ENCODE measurements at places on chromosomes 4 and X.

DNA sequence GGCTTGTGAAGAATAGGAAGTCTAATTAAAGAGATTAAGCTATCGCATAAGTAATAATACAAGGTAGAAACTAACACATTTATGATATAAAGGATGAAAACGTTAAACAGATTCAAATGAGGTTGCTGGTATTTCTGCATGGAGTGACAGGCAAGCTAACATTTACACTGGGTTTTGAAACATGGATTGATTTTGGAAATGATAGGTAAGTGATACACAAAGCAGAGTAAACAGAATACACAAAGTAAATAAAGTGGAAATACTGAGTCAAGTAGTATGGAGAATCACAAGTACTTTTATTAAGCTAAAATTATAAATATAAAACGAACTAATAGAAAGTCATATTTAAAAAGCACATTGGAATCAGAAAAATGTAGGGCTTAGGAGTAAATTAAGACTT, 665.3 kb downstream of the STPG2 start:
- DNase-seq: no peak
- no peaks in the 10 kb centered on the region for H3K4me1 ChIP-seq
- H3K27me3 ChIP-seq: no peaks in the 10 kb centered on the region
- no peak overlapping the region for H3K27ac ChIP-seq
- no peaks in the 10 kb centered on the region for H3K36me3 ChIP-seq

- H3K27me3 ChIP-seq: no peaks in the 10 kb centered on the region
- no peak overlapping the region for H3K4me3 ChIP-seq
- DNase-seq: no peak
- H3K36me3 ChIP-seq: no peaks in the 10 kb centered on the region
- H3K4me1 ChIP-seq: no peaks in the 10 kb centered on the region
- H3K27ac ChIP-seq: no peak overlapping the region
Measured at GRCh38 chr4:16739997-16740624, 158.3 kb downstream of the LDB2 start.

GRCh38 chr4:154911097-154911496, 130.0 kb downstream of the RBM46 start:
- no peak for DNase-seq
- no peaks in the 10 kb centered on the region for H3K4me1 ChIP-seq
- no peak overlapping the region for H3K4me3 ChIP-seq
- H3K27ac ChIP-seq: no peak overlapping the region
- no peaks in the 10 kb centered on the region for H3K36me3 ChIP-seq

DNA sequence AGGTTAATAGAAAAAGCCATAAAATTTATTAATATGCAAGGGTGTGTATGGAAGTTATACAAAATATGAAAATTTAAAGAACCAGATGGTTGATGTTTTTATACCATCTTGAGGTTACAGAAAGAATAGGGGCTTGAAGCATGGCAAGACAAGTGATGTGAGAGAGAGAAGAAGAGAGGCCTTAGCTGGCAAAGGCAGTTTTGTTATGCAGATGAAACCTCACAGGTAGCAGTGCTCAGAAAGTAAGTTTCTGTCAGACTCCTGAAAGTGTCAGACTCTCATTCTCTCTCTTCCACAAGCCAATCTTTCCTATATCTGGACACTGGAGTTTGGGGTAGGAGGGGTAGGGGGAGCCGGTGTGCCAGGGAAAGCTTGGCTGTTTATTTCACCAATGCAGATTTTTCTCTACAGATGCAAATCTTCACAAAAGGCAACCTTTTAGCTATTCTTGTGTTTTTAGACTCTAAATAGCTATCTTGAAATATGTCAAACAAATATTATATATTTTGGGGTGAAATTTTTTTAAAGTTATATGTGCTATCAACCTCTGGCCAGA, 124.5 kb downstream of the CFAP299 start:
- no peak for DNase-seq
- no peak overlapping the region for H3K27ac ChIP-seq
- no peaks in the 10 kb centered on the region for H3K4me1 ChIP-seq
- H3K36me3 ChIP-seq: no peaks in the 10 kb centered on the region

DNA sequence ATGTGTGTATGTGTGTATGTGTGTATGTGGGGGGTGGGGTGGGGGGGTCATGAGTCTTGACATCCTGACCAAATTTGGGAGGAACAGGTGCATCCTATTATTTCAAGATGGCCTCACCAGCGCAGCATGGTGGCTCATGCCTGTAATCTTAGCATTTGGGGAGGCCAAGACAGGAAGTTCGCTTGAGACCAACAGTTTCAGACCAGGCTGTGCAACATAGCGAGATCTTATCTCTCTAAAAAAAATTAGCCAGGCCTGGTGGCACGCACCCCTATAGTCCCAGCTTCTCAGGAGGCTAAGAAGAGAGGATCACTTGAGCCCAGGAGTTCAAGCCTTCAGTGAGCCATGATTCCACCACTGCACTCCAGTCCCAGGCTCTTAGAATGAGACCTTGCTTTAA, 47.0 kb upstream of the DHRSX start:
- H3K27me3 ChIP-seq: no peaks in the 10 kb centered on the region
- DNase-seq: no peak
- no peaks in the 10 kb centered on the region for H3K36me3 ChIP-seq
- no peak overlapping the region for H3K27ac ChIP-seq

GRCh38 chr4:80072228-80072743, 743 bp downstream of the ANTXR2 start:
- H3K27me3 ChIP-seq: no peaks in the 10 kb centered on the region
- H3K4me1 ChIP-seq: peaks cover 40% of the 10 kb centered on the region
- peak overlapping the region; percentile 94 for H3K27ac ChIP-seq
- peak overlapping the region; percentile 99 for H3K4me3 ChIP-seq

- DNase-seq: no peak
- H3K27ac ChIP-seq: no peak overlapping the region
- no peaks in the 10 kb centered on the region for H3K36me3 ChIP-seq
- H3K4me3 ChIP-seq: no peak overlapping the region
Measured at GRCh38 chr4:154349829-154350228, 141.8 kb downstream of the DCHS2 start.

GRCh38 chrX:48703642-48704481, 7.3 kb downstream of the SUV39H1 start:
- no peak overlapping the region for H3K27ac ChIP-seq
- no peaks in the 10 kb centered on the region for H3K4me1 ChIP-seq
- no peaks in the 10 kb centered on the region for H3K36me3 ChIP-seq
- H3K27me3 ChIP-seq: no peaks in the 10 kb centered on the region
- DNase-seq: no peak

DNA sequence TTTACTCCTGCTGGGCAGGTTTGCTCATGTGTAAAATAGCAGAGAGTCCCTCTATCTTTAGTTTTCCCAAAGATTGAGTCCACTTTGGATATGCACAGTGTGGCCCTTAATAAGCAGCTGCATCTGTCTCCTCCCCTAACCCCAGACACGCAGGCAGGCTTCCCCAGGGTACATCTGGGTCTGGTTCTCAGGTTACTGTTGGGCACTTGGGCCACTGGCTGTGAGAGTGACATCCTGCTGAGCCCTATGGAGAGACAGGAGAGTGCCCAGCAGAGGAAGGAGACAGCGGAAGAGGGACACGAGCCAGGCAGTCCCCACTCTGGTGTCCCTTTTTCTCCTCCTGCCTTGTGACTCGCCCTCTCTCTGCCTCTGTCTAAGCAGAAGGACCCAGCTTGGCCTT, 16.0 kb downstream of the XK start:
- no peaks in the 10 kb centered on the region for H3K36me3 ChIP-seq
- H3K27ac ChIP-seq: no peak overlapping the region
- no peak for DNase-seq
- H3K4me3 ChIP-seq: no peak overlapping the region
- no peaks in the 10 kb centered on the region for H3K4me1 ChIP-seq

DNA sequence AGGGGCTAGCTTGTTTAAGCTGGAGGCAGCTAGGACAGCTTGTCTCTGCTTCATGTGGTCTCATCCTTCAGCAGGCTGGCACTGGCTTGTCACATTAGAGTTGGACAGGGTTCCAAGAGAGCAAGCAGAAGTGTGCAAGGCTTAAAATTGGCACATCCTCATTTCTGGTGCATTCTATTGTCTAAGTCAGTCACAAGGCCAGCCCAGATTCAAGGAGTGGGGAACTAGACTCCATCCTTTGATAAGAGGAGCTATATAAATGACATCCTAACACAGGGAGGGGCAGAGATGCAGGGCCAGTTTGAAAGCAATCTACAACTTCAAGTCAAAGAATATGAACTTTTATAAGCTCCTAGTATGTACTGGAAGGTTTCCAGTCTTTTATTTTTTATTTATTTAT, 313.2 kb downstream of the PTTG2 start:
- H3K27ac ChIP-seq: no peak overlapping the region
- H3K4me1 ChIP-seq: no peaks in the 10 kb centered on the region
- DNase-seq: no peak
- no peak overlapping the region for H3K4me3 ChIP-seq
- no peaks in the 10 kb centered on the region for H3K27me3 ChIP-seq
- no peaks in the 10 kb centered on the region for H3K36me3 ChIP-seq

GRCh38 chr4:38489011-38489861, 174.8 kb upstream of the KLF3 start:
- no peak overlapping the region for H3K4me3 ChIP-seq
- peaks cover 8% of the 10 kb centered on the region for H3K4me1 ChIP-seq
- H3K27ac ChIP-seq: no peak overlapping the region
- no peaks in the 10 kb centered on the region for H3K27me3 ChIP-seq

DNA sequence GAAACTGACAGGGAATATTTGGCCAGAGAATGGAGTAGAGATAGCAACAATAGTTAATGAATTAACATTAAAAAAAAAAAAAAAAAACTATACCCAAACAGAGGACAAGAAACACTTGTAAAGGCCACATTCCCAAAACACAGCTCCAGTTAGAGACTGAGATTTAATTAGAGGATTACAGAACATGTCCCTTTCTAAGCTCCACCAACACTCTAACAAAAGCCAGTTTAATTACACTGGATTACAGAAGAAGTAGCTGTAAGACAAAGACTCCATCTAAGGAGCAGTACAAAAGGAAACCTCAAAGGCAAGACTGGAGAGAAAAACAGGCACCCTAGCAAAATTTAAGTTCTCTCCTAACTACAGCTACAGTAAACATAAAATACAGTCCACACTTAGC, 1247.7 kb upstream of the AGA start:
- H3K4me3 ChIP-seq: no peak overlapping the region
- DNase-seq: no peak
- H3K27me3 ChIP-seq: no peaks in the 10 kb centered on the region

DNA sequence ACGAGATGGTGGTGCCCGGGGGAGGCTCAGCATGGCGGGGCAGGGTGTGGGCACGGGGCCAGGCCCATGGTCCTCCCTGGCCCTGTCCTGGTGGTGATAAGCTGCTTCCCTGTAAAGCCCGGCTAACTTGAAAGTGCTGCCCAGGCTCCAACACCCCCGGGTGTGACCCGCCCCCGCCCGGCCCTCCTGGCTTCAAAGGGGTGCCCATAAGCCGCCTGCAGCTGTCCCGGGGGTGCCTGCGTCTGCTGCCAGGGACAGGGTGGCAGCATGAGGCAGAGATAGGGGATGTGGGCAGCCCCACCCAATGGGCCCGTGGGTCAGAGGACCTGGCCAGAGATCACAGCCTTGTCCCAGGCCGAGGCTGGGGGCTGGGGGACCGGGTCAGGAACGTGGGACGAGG, 18.1 kb downstream of the FGFRL1 start:
- no peaks in the 10 kb centered on the region for H3K27me3 ChIP-seq
- H3K4me1 ChIP-seq: peaks cover 14% of the 10 kb centered on the region
- no peak overlapping the region for H3K27ac ChIP-seq

DNA sequence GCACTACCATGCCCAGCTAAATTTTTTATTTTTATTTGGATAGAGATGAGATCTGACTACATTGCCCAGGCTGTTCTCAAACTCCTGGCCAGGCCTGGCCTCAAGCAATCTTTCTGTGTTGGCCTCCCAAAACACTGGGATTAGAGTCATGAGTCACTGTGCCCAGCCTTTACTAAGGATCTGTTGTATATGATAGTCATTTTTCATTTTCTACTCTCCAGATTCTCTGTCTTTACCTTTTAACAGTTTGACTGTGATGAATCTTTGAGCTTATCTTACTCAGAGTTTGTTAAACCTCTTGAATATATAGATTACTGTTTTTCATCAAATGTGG, 161.8 kb downstream of the FNIP2 start:
- DNase-seq: no peak
- no peaks in the 10 kb centered on the region for H3K4me1 ChIP-seq
- H3K4me3 ChIP-seq: no peak overlapping the region
- H3K27me3 ChIP-seq: no peaks in the 10 kb centered on the region
- H3K27ac ChIP-seq: no peak overlapping the region
- no peaks in the 10 kb centered on the region for H3K36me3 ChIP-seq

DNA sequence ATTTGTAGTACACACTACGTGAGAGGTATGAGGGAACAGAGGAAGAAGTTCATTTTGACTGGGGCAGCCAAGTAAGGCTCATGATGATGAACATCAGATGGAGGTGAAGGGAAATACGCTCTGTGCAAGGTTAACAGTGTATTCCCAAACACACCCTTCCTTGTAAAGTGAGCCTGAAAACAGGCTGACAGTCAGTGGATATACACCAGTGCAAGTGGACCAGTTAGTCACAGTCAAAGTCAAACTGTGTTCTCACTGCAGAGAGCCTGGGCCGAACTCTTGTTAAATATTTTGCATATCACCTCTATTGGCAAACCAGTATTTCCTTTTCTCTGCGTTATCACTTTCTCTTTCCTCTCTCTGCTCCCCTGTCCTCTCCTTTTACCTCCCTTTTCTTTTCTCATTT, 23.4 kb upstream of the RHOH start:
- DNase-seq: no peak
- no peak overlapping the region for H3K27ac ChIP-seq
- H3K27me3 ChIP-seq: no peaks in the 10 kb centered on the region
- H3K36me3 ChIP-seq: no peaks in the 10 kb centered on the region

DNA sequence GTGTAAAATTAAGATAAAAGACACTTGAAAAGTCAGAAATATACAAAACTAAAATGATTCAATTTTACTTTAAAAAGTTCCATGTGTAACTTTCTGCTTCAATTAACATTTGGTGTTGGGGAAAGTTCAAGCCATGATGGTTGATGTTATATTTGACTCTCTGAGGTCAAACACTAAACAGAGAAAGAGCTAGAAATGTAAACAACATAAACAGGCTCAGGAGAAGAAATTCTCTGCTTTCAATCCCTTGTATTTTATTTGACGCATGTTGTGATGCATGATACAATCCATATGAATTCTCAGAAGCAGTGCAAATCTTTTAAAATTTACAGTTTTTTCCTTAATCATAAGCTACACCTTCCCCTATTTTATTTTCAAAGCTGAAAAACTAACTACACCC, 822.4 kb downstream of the PCDH18 start:
- no peak overlapping the region for H3K4me3 ChIP-seq
- H3K4me1 ChIP-seq: no peaks in the 10 kb centered on the region
- H3K27me3 ChIP-seq: no peaks in the 10 kb centered on the region
- no peak for DNase-seq
- H3K27ac ChIP-seq: no peak overlapping the region
- no peaks in the 10 kb centered on the region for H3K36me3 ChIP-seq

- no peaks in the 10 kb centered on the region for H3K27me3 ChIP-seq
- H3K36me3 ChIP-seq: no peaks in the 10 kb centered on the region
- H3K4me1 ChIP-seq: no peaks in the 10 kb centered on the region
Measured at GRCh38 chr4:132001542-132001941, 1147.6 kb upstream of the PCDH10 start.

DNA sequence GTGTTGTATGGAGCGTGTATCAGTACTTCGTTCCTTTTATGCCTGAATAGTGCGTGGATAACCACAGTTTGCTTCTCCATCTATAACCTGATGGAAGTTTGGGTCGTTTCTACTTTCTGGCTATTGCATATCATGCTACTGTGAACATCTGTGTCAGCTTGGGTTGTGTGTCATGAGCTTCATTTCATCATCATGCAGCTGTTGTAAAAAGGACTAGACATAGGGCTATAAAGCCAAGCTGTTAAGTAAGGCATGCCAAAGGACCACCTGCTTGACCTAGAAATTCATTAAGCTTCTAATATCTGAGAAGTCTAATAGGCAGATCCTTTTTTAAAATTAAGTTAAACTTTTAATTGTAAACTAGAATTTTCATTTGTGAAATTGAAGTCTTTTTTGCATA, 18.4 kb downstream of the SMS start:
- no peaks in the 10 kb centered on the region for H3K27me3 ChIP-seq
- no peak overlapping the region for H3K27ac ChIP-seq
- no peak for DNase-seq
- peaks cover 11% of the 10 kb centered on the region for H3K4me1 ChIP-seq
- H3K36me3 ChIP-seq: no peaks in the 10 kb centered on the region
